ENCODE measurements at places on chromosomes 16 and 17.

DNA sequence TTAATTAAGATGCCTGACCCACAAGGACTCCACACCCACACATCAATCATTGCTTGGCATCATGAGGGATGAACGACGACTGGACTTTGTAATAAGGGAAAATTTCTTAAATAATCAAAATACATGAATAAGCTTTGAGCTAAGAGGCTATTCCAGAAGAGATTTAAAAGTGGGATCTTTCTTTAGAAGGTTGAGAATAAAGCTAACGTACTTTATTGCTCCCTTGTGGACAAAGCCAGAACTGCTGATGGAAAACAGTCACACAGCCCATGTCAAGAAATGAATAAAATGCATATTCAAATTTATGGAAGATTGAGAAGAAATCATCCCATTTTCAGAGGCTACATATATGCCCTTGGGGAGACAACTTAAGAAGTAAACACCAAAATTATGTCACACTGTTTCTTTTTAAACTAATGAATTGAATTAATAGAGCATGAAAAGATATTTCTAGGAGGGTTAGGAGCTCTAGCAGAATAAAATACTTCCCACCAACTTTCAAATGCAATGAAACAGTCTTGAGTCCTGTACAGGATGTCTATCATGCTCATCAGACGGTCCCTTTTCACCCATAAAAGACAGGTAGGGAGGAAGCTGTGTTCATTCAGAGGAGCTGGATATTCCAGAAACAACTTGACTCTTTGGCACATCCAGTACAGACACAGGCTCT is 60.2 kb upstream of the PHOSPHO1 start:
- DNase-seq: no peak

DNA sequence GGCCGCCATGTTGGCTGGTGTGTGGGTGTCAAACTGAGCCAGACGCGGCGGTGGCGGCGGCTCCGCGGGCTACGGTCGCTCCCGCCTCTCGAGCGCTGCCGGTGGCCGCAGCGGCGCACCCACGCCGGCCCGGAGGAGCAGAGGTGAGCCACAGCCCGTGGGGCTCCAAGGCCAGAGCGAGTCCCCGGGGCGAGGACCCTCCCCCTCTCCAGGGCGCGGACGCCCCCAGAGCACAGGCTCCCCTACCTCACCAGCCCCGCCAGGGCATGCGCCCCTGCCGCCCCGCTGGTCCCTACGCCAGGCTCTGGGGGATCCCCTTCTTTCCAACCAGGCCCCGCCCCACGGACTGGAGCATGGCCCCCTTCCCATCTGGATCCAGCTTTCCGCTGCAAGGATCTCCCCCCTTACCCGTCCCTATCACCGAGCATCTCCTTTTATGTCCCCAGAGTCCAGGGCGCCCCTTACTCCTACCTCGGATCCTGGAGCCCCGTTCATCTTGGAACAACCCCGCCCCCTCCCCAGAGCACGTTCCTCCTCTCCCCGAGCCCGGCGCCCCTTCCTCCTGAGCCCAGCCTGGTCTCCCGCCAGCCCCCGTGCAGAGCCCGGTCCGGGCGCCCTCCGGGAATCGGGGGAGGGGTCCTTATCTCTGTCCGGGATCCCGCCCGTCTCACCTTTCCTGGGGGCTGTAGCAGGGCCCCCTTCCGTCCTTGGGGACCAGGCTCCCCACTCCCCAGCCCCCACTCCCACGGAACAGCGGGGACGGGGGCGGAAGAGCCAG is 412 bp downstream of the EPN2 start:
- no peak for DNase-seq

- peak; percentile 60 for DNase-seq
Measured at GRCh38 chr17:29219378-29220047, 27.1 kb upstream of the CRYBA1 start.

DNA sequence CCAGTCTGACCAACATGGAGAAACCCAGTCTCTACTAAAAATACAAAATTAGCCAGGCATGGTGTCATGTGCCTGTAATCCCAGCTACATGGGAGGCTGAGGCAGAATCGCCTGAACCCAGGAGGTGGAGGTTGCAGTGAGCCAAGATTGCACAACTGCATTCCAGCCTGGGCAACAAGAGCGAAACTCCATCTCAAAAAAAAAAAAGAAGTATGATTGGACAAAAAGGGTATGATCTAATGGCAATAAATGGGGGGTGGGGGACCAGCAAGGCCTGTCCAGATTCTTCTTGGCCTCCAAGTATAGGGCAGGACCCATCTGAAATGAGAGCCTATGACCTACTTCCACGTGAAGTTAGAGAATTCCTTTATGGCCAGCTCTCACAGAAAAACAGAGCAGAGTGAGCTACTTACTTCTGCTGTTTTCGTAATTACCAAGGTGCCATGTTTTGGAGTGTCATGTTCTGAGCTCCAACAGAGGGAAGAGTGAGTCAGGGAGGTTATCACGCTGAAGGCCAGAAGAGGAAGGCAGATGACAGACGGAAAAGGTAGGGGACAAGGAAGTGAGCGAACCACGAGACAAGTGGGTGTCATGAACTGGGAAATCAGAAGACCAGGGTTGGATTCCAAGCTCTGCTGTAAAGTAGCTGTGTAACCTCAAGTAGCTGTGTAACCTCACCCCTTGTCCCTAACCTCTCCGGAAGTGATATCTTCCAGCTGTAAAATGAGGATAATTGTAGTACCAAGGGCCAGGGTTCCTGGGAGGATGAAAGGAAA is 3.6 kb upstream of the ZMYND15 start:
- DNase-seq: peak; percentile 65

- DNase-seq: no peak
Measured at GRCh38 chr17:6509031-6509771, 47.2 kb downstream of the PITPNM3 start.

DNA sequence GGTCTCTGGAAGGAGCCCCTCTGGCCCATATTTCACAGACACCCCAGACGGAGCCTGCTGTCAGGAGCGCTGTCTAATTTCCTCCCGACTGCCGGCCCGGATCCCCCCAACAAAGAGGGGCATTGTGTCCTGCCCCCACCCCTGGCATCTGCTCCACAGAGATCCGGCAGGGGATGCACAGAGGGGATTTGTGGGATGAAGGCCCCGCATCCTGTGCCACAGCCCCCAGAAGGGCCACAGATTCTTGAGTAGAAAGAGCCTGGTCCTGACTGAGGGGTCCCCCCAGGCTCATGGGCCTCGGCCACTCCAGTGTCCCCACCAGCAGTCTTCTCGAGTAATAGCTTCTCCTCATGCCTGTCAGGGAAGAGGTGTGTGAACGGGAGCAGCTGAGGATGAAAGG is 29.5 kb downstream of the MEOX1 start:
- no peak for DNase-seq

DNA sequence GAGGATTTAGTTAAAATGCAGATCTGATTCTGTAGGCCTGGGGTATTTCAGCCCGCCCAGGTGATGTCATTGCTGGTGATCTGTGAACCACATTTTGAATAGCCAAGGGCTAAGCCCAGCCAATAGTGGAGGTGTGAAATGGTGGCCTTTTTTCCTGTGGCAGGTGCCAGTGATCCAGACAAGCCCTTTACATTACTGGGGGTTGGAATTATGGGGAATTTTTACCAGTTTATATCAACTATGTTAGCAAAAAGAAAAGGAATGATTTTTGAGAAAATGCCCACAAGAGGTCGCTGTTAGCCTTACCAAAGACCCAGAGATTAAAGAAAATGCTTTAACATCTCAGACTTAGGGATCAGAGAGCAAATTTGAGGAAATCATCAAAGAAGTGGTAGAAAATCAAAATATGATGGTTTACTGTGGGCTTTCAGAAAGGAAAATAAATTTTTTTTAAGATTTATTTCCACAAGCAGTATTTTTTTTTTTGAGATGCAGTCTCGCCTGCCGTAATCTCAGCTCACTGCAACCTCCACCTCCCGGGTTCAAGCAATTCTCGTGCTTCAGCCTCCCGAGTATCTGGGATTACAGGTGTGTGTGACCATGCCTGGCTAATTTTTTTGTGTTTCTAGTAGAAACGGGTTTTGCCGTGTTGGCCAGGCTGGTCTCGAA is 3.9 kb downstream of the VPS35L start:
- DNase-seq: no peak

DNA sequence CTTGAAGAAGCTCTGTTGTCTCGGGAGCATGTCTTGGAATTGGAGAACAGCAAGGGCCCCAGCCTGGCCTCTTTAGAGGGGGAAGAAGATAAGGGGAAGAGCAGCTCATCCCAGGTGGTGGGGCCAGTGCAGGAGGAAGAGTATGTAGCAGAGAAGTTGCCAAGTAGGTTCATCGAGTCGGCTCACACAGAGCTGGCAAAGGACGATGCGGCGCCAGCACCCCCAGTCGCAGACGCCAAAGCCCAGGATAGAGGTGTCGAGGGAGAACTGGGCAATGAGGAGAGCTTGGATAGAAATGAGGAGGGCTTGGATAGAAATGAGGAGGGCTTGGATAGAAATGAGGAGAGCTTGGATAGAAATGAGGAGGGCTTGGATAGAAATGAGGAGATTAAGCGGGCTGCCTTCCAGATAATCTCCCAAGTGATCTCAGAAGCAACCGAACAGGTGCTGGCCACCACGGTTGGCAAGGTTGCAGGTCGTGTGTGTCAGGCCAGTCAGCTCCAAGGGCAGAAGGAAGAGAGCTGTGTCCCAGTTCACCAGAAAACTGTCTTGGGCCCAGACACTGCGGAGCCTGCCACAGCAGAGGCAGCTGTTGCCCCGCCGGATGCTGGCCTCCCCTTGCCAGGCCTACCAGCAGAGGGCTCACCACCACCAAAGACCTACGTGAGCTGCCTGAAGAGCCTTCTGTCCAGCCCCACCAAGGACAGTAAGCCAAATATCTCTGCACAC is 21.2 kb downstream of the AKAP1 start:
- DNase-seq: no peak

GRCh38 chr16:84942786-84943185 is 68.5 kb downstream of the ZDHHC7 start:
- DNase-seq: no peak

GRCh38 chr16:55642611-55643010 is 13.2 kb upstream of the SLC6A2 start:
- no peak for DNase-seq

DNA sequence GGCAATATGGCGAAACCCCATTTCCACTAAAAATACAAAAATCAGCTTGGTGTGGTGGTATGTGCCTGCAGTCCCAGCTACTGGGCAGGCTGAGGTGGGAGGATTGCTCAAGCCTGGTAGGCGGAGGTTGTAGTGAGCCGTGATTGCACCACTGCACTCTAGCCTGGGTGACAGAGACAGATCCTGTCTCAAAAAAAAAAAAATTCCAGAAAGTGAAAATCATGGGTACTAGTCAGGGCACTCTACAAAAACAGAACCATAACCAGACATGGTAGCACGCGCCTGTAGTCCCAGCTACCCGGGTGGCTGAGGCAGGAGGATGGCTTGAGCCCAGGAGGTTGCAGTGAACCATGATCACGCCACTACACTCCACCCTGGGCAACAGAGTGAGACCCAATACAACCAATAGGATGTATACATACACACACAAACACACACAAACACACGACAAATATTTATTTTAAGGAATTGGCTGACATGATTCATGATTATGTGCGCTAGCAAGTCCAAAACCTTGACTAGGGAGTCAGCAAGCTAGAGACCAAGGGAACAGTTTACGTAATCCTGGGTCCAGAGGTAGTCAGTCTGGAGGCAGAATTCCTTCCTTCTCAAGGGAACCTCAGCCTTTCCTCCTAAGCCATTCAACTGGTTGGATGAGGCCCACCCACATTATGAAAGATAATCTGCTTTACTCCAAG is 11.6 kb upstream of the GP1BA start:
- peak; percentile 38 for DNase-seq

GRCh38 chr16:24013054-24013636 is 177.4 kb downstream of the PRKCB start:
- no peak for DNase-seq

GRCh38 chr16:65069065-65069464 is 52.8 kb downstream of the CDH11 start:
- DNase-seq: no peak

- no peak for DNase-seq
Measured at GRCh38 chr16:30499284-30499683, 26.7 kb downstream of the ITGAL start.

DNA sequence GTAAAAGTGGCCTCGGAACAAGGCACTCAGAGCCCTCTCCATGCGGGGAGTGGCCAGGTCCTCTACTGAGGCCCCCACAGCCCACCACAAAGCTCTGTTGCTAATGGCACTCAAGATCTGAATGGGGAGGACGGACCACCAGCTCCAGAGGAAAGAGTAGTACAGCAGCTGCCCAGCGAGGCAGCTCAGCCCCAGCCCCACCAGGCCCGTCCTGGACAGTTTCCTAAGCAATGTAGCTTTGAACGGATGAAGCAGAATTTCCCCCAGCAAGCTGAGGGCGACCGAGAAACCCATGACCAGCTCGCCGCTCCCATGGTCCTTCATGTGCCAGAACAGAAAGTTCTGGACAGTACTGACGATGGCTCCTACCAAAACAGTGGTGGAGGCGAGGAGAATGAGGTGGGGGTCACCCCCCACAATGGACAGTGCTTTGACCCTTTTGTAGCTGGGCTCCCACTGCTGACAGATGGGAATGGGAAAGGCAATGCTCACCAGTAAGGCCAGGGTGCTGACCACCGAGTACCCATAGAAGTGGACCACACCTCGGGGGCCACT is 1.5 kb downstream of the MFSD6L start:
- no peak for DNase-seq

GRCh38 chr17:13593757-13594156 is 8.0 kb downstream of the HS3ST3A1 start:
- DNase-seq: no peak

DNA sequence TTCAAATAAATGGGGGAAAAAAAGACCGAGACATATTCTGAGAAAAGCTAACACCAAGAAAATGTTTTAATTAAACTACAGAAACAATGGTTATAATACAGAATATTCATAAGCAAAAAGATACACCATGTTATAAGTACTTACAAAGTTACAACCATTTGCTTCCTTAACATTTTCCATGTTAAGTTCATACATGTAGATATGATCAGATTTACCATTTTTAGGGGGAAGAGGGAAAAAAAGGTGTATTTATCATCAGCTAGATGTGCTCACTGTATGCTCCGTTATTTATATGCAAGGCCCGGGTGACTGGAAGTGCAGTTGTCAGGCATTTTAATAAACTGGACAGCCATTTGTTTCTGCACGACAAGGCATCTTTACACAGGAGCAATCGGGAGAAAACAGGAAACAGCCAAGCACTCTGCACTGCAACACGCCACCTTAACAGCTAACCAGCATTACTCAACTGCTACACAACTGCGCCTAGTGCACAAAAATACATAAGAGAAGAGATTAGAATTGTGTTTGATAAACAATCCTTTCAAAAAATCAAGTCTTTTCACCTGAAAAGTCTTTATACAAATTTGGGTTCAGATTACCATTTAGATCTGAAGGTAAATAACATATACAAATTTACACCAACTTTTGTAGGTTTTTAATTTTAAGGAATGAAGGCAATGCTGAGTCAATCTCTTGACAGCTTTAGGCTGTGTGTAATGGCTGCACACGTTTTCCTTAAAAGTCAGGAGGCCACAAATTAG is 2.9 kb downstream of the SRSF2 start:
- no peak for DNase-seq

GRCh38 chr17:78019976-78020716 is 61.6 kb downstream of the TNRC6C start:
- DNase-seq: no peak

GRCh38 chr16:59455497-59455896 is 721.4 kb upstream of the GOT2 start:
- DNase-seq: no peak
